D341Med (cell line): ENCODE measurements at places on chromosomes 16 and 17.

DNA sequence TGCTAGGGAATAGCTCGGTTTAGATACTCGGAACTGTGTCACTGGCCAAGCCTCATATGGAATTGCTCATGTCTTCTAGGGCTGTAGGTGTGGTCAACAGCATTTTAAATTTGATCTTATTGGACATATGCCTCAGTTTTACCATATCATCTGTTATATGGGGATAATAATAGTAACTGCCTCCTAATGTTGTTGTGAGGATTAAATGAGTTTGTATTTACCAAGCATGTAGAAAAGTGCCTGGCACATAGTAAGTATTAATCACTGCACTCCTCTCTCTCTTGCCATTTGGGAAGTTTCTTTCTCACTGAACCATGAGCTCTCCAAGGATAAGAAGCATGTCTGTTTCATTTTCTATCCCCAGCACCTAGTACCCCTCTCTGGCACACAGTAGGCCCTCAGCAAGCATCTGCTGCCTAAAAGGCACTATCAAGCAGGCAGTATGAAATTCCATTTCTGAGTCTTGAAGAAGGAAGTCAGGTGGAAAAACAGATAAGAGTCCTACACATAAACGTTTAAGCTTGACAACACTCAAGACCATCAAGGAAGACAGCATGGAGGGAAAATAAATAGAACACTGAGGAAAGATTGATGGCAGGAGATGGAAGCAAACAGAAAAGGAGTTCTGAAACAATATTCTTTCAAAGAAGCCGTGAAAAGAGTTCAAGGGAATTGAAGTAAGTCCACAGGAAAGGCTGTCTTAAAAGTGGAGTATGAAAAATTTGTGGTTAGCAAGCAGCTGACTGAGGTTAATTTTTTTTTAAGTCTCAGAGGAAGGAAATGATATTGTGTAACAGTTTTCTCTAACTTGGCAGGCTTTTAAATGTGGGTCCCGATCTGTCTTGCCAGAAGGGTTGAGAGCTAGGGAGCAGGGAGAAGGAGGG lies 2.2 kb upstream of the ATP6V0A1 start:
- DNase-seq: no peak

GRCh38 chr16:89491974-89492687 lies 1.8 kb upstream of the ANKRD11 start:
- no peak for DNase-seq

DNA sequence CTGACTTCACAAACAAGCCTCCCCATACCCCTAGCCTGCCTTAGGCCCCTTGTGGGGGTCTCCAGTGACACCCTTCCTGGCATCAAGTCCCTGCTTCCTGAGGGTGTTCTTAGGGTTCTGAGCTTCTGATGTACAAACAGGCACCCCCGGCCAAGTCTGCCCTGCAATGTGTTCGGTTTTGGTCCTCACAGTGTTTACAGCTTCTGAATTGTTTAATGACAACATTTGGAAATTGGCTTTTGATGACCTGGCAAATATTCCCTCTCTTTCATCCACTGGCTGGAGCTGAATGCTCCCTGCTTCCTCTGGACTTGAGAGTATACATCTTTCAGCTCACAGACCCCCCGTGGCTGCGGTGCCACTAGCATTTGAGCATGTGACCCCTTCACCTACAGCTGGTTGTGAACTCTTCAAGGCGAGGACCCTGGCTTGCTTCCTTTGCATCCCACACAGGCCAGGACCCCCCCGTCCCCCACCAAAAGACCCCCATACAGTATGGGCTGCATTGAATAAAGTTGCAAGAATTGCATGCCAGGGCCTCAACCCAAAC lies 180.8 kb downstream of the KATNIP start:
- no peak for DNase-seq

DNA sequence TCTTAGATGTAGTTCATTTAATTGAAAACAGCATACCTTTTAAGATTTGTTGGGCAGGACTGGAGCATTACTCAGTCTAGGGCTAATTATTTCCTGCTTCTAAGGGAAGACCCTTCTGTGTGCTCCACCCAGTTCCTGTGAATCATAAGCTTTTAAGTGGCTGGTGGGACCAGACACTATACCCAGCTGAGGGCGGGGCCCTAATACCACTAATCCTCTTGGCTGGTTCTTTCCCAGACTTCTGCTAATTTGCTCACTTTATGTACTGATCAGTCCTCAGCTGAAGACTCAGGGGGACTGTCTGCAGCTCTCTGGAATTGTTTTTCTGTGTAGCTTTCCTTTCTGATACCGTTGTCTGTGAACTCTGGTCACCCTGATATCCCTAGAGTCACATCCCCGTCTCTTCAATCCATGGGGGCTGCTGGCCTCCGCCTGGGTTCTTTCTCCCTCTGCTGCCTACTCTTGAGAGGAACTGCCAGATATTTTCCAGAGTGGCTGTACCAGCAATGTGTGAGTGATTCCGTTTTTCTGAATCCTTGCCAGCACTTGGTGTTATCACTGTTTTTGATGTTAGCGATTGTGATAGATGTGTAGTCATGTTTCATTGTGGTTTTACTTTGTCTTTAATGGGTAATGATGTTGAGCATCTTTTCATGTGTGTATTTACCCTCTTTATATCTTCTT lies 35.1 kb downstream of the MFSD11 start:
- DNase-seq: peak; percentile 92

DNA sequence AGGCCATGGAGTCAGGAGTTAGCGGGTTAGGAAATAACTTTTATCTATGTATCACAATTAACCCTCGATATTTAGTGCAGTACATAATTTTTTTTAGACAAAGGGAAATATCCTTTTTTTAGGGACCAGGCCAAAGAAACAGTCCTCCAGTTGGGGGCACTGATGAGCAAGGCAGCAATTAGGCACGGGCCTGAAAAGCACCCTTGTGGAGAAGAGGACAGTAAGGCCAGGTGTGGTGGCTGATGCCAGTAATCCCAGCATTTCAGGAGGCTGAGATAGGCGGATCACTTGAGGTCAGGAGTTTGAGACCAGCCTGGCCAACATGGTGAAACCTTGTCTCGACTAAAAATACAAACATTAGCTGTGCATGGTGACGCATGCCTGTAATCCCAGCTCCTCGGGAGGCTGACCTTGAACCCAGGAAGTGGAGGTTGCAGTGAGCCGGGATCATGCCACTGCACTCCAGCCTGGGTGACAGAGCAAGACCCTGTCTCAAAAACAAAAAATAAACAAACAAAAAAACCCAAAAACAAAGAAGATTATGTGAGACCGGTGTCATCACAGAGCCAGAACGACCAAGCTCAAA lies 158.3 kb upstream of the NOL11 start:
- DNase-seq: no peak

GRCh38 chr16:23155445-23156049 lies 6.3 kb upstream of the USP31 start:
- DNase-seq: peak; percentile 49

GRCh38 chr17:38730526-38731379 lies 612 bp downstream of the CISD3 start:
- peak; percentile 70 for DNase-seq

- no peak for DNase-seq
These were observed 48.1 kb downstream of the TEX2 start for GRCh38 chr17:64214950-64215349.

DNA sequence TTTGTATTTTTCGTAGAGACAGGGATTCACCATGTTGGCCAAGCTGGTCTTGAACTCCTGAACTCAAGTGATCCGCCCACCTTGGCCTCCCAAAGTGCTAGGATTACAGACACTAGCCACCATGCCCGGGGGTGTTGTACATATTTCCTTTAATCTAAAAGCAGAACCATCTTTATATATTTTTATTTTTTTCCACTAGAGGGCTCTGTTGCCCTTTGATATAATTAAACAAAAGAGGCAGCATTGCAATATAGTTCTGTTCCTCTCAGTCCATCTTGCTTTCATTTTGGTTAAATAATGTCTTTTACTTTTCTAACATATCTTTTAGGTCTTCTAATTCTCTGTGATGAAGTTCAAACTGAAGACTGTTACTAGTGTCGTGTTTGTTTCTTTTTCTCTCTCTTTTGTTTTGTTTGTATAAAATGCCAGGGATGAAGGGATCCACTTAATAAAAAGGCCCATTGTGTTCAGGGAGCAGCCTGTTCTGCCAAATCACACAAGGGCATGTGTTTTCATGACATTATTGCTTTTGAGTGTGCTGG lies 23.4 kb downstream of the WWOX start:
- peak; percentile 47 for DNase-seq

DNA sequence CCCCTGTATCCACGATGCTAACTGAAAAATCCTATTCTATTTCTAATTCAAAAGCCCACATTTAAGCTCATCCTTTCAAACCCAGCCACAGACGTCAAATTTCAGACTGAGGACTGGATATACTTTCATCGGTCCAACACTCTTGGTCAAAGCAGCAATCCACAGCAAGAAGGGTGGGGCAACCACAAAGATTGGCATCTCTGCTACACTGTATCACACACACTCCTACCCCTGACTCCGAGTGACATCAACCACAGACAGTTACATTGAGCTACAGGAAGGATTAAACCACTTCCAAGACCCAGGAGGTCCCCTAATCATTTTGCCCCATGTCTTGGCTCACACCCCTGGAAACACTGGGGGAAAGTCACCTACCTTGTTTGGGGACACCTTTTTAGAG lies 61.3 kb downstream of the GRIN2A start:
- no peak for DNase-seq

DNA sequence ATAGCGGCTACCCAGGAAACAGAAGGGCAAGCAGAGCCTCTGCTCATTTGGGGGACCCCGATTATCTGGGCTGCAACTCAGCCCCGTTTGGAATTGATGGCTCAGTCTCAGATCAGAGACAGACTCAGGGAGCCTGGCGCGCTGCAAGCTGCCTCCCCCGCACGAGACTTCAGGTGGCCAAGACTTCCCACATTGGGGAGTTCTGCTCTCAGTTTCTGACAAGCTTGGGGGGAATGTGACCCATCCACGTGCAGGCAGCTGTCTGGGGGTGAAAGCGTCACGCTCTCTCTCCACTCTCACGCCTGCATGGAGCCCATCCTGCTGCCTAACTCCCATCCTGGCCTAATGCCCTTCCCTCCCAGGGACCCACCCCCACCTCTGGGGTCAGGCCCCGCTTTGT lies 157.6 kb upstream of the GSE1 start:
- no peak for DNase-seq

- DNase-seq: peak; percentile 78
These were observed 5.3 kb upstream of the HS3ST6 start for GRCh38 chr16:1923299-1924034.

DNA sequence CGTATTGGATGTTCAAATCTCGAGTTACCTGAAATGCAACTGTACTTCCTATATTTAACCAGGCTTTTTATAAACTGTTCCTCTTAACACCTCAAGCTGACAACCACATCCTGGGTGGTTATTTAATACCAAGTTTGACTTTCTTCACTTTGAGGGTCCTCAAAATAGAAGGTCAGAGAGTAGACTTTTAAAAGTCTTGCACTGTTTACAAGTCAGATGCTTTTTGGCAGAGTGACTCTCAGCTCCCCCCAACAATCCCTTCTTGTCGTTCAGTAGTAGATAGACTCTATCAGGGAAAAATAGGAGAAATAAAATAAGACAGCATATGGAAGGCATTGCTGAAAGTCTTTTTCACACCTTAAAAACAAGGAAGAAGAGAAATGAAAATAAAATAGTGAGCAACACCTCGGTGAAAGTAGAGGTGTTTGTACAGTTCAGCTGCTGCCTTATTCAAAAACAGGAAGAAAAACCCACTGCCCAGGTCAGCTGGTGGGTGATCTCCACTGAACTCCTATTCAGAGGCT lies 650.4 kb downstream of the WWOX start:
- DNase-seq: no peak

GRCh38 chr17:58911741-58912343 lies 156.2 kb downstream of the PPM1E start:
- DNase-seq: no peak

DNA sequence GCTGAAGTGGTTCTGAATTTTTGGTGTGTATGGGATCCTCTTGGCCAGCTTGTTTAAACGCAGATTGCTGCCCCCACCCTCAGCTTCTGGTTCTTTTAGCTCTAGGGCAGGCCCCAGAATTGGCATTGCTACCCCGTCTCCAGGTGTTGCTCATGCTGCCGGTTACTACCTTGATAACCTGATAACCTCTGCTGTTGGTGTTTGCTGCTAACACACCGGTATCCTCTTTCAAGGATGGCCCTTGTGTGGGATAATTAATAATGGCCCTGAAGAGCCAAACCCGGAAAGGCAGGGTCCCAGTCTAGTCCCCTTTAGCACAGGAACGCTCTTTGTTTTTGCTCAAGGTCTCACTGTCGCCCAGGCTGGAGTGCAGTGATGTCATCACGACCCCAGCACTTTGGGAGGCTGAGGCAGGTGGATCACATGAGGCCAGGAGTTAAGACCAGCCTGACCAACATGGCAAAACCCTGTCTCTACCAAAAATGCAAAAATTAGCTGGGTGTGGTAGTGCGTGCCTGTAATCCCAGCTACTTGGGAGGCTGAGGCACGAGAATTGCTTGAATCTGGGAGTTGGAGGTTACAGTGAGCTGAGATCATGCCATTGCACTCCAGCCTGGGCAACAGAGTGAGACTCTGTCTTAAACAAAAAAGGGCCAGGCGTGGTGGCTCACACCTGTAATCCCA lies 1.3 kb upstream of the ST3GAL2 start:
- DNase-seq: no peak

DNA sequence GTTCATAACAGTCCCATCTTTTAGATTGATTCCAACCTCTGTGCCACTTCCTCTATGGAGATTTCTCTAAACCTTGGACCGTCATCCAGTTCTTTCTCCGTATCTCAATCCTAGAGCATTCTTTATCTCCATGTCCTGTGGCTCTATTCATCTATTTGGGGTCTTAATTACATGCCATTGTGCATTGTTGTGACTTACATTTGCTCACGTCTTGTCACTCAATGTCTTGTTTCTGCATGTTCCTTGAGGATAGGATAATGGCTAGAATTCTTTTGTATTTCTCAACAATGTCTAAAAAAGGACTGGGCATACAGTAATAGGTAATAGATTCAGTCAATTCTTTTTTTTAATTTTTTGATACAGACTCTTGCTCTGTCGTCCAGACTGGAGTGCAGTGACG lies 50.2 kb downstream of the ARSG start:
- DNase-seq: no peak

- peak; percentile 20 for DNase-seq
These were observed 165.8 kb downstream of the CHD9 start for GRCh38 chr16:53220585-53220984.

GRCh38 chr17:47731396-47731795 lies 1.6 kb upstream of the TBX21 start:
- no peak for DNase-seq

DNA sequence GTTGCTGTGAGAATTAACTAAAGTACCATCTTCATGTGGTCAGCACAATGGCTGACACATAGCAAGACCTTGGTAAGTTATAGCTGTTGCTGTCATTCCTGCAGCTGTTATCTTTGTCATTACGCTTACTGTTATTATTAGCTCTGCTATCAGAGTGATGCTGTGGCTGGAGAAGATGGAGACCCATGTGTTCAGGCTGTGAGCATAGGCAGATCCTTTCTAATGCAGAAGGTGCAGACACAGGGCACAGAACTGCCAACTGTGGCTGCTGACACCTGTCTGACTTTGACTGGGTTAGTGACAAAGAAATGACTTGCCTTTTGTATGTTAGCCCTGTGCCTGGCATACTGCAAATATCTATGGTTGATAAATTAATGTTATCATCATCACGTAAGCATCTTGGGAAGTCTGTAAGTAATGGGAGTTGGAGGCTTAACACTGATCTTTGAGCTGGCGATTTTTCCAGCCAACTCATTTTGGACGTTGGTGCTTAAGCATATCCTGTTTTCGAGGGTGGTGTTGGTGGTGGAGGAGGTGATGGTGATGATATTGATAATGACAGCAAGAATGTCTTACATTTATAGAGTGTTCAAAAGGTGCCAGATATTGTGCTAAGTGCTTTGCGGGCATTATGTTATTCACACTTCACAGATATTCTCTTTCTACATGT lies 695.3 kb downstream of the WWOX start:
- no peak for DNase-seq

GRCh38 chr16:83624429-83625120 lies 183.2 kb upstream of the HSBP1 start:
- DNase-seq: no peak
